ENCODE measurements at places on chromosomes 1 and 21. TPM values are rescaled to one million over a fixed set of nuclear protein-coding genes. Genes with fewer than 3 reads are reported as not detected.
A peak's percentile ranks its signal among the peaks of the same experiment; 100 is the strongest.

The ZSWIM5 gene
- polyA plus RNA-seq: 2.9 TPM

The PLEKHO1 gene
- polyA plus RNA-seq: 38.2 TPM

The CELA3B gene
- not detected for polyA plus RNA-seq

GRCh38 chr1:107140703-107141490 lies at the start of gene NTNG1:
NTNG1 (plus strand) TSS chr1:107141039.
- H3K27me3 ChIP-seq: peaks cover 56% of the 10 kb centered on the region
- H3K4me3 ChIP-seq: peak within 1 kb of the TSS; percentile 46
- H3K27ac ChIP-seq: no peak within 1 kb of the TSS
- peak; percentile 28 for DNase-seq
- no peaks in the 10 kb centered on the region for H3K36me3 ChIP-seq
- H3K4me1 ChIP-seq: no peaks in the 10 kb centered on the region

GRCh38 chr1:4256351-4256750 lies 356.3 kb upstream of the C1orf174 start:
- no peaks in the 10 kb centered on the region for H3K27me3 ChIP-seq
- no peaks in the 10 kb centered on the region for H3K36me3 ChIP-seq
- H3K4me1 ChIP-seq: no peaks in the 10 kb centered on the region
- DNase-seq: no peak
- no peak overlapping the region for H3K27ac ChIP-seq

- peak within 1 kb of the TSS; percentile 83 for H3K27ac ChIP-seq
- DNase-seq: peak; percentile 74
- no peak within 1 kb of the TSS for H3K4me3 ChIP-seq
- no peaks in the 10 kb centered on the region for H3K27me3 ChIP-seq
Measured at GRCh38 chr1:167090314-167090942, at the start of gene GPA33. GPA33 (minus strand) TSS chr1:167090377; CDS start chr1:167090287, 90 bp downstream.

- no peak overlapping the region for H3K4me3 ChIP-seq
- H3K27ac ChIP-seq: peak overlapping the region; percentile 68
- no peaks in the 10 kb centered on the region for H3K27me3 ChIP-seq
Measured at GRCh38 chr21:29296446-29296845, 2.3 kb upstream of the BACH1 start.

DNA sequence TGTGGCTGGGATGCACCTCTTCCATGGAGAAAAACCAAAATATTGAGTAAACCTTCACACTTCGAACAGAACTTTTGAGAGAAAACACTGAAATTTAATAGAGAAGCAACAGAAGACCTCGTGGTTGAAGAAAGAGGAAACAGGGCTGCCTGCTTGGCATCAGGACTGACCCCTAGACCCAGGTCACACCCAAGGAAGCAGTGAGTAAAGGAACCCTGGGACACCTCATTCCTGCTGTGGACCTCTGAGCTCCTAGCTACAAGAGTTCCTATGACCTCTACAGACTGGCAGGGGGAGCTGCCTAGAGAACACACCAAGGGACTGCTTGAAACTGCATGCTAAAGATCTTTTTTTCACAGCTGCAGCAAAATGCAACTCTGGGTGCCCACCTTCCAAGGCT lies 67.8 kb downstream of the FASLG start:
- H3K4me3 ChIP-seq: no peak overlapping the region
- no peak for DNase-seq
- peaks cover 10% of the 10 kb centered on the region for H3K4me1 ChIP-seq
- no peaks in the 10 kb centered on the region for H3K36me3 ChIP-seq

DNA sequence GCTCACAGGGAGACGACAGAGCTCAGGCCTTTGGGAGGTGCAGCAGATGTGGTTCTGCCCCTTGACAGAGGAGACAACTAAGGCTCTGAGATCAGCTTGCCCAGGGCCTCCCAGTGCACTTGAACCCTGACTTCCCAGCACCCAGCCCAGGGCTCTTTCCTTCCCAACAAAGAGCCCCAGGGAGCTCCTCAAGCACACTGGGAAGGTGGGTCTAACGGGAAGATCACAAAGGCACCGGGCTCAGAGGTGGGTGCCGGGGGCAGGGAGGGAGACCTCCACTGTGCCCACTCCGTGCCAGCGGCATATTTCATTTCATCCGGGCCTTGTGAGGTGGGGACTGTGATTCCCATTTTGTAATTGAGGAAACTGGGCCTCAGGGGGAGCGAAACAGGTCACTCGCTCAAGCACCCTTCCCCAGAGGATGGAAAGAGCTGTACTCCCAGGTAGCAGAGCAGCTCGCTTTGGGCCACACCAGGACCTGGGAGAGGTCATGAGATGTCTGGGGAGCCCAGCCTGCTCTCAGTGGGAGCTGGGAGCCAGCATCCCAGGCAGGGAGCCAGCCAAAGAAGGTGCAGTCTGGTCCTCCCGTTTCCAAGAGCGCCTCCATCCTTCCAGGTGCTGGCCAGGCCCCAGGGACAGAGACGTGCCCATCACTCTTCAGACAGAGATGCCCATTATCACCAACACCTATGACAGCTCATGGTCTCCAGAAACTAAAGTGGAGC lies 82.3 kb downstream of the SYT2 start:
- DNase-seq: no peak
- H3K27me3 ChIP-seq: no peaks in the 10 kb centered on the region
- H3K4me3 ChIP-seq: no peak overlapping the region
- no peaks in the 10 kb centered on the region for H3K36me3 ChIP-seq
- H3K27ac ChIP-seq: no peak overlapping the region
- peaks cover 5% of the 10 kb centered on the region for H3K4me1 ChIP-seq

DNA sequence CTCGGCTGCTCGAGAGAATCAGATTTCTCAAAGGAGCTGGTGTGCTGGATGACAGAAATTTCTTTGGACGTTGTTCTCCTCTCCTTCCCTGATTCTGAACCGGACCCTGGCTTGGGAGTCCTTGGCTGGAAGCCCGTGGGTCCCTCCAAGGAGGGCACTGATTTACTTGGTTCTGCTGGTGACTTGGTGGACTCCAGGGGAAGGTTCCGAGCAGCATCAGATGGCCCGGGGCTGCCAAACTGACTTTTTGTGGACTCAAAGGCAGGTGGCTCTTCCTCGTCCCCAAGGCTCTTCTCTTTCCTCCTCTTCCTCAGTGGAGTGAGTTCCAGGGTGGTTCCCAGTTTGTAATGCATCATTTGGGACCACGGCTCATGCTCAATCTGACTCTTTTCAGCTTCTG lies 97.9 kb upstream of the EDN2 start:
- H3K27ac ChIP-seq: no peak overlapping the region
- DNase-seq: no peak
- no peaks in the 10 kb centered on the region for H3K36me3 ChIP-seq
- H3K27me3 ChIP-seq: no peaks in the 10 kb centered on the region

GRCh38 chr1:30787856-30788495 lies 30.4 kb upstream of the LAPTM5 start:
- H3K36me3 ChIP-seq: no peaks in the 10 kb centered on the region
- peaks cover 4% of the 10 kb centered on the region for H3K4me1 ChIP-seq
- H3K4me3 ChIP-seq: no peak overlapping the region
- H3K27me3 ChIP-seq: no peaks in the 10 kb centered on the region

DNA sequence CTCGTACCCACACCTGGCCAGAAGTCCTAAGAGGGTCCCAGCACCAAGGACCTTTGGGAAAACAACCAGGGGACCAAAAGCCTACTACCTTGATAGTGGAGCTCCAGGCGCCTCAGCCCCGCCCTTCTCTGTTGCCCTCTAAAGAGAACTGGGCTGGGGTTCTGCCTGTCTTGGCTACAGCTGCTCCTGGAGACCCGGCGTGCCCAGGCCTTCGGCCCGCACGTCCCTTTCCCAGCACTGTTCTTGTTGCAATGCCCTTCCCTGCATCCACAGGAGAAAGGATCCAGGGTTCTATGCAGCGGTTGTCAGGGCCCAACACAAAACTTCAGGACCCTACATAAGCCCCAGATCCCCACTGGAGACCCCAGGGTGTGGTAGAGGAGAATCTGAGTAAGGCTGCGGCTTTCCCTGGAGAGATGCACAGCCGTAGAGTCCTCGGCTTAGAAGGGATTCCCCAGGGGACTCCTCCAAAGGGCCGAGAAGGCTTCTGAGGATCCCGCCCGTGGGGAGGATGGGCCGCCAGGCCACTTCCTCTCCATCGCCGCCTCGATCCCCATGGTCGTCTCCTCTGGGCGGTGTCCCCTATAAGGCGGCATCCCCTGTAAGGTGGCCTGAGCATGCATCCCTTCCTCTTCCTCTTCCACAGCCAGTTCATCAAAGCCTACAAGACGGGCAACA lies 12.0 kb downstream of the SLC66A1 start:
- no peaks in the 10 kb centered on the region for H3K36me3 ChIP-seq
- H3K27me3 ChIP-seq: no peaks in the 10 kb centered on the region
- H3K4me3 ChIP-seq: no peak overlapping the region
- no peaks in the 10 kb centered on the region for H3K4me1 ChIP-seq

All from hepatocyte (in vitro differentiated cells).